ENCODE measurements at places on chromosomes 4 and X. TPM values are rescaled to one million over a fixed set of nuclear protein-coding genes. Genes with fewer than 3 reads are reported as not detected.

DNA sequence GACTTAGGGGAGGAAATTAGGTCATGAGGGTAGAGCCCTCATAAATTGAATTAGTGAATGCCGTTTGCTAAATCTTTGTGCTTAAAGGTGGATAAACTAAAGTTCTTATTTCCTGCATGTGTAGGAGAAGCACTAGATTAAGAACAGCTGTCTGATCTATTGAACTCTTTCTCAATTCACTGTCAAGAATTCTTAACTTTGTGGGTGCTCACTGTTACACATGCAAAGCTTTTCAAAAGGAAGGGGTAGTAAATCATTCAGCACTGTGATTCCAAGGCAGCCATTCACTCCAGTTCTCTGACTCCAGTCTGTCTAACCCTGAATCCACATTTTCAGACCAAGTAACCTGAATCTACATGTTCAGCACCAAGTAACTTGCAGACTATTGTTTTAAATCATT lies 1520.1 kb downstream of the PCDH18 start:
- no peaks in the 10 kb centered on the region for H3K36me3 ChIP-seq
- H3K4me1 ChIP-seq = no peaks in the 10 kb centered on the region
- H3K4me3 ChIP-seq = no peak overlapping the region
- no peaks in the 10 kb centered on the region for H3K27me3 ChIP-seq

XPNPEP2 gene
- total RNA-seq = 1.9 TPM

DNA sequence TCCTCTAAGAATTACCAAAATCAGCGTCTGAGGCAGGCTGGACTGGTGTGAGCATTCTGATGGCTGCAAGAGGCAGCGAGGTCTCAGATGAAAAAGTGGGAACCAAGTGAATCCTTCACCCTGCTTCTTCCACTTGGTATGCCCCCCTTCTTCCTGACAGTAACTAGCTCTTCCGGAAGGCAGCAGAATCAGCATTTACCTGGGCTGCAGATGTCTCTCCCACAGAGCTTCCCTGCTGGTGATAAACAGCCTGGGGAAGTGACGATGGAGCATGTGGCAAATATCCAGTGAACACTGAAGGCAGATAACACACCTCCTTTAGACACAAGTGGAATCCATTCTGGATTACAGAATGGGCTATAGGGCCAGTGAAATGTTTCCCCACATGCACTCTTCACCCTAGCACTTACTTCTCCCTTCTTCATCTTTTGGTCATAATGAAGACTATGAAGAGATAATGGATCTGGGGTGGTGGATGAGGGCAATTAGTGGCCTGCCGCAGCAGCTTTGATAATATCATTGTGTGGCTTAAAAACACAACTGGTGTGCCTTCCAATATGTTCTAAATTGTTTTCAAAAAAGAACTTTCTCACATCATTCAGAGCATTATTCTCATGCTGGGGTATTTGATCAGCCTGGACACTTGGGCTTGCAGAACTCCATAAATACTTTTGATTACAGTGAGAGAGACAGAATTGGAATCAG lies 60.8 kb upstream of the TBC1D9 start:
- no peak overlapping the region for H3K4me3 ChIP-seq
- no peak overlapping the region for H3K27ac ChIP-seq

GRCh38 chr4:42416017-42416416 lies 18.7 kb downstream of the SHISA3 start:
- H3K4me1 ChIP-seq = peaks cover 28% of the 10 kb centered on the region
- no peak overlapping the region for H3K27ac ChIP-seq
- DNase-seq = no peak
- no peaks in the 10 kb centered on the region for H3K27me3 ChIP-seq

DNA sequence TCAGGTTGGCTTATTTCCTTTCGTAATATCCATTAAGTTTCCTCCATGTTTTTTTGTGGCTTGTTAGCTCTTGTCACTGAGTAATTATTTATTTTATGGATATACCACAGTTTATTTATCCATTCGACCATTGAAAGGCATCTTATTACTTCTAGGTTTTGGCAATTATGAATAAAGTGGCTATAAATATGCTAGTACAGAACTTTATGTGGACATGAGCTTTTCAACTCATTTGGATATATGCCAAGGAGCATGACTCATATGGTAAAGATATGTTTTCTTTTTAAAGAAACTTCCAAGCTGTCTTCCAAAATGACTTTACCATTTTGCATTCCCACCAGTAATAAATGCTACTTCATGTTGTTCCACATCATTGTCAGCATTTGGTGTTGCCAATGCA lies 803.6 kb downstream of the GLUD2 start:
- H3K27me3 ChIP-seq = no peaks in the 10 kb centered on the region
- peaks cover 8% of the 10 kb centered on the region for H3K4me1 ChIP-seq
- H3K4me3 ChIP-seq = no peak overlapping the region
- H3K36me3 ChIP-seq = no peaks in the 10 kb centered on the region
- H3K27ac ChIP-seq = no peak overlapping the region
- DNase-seq = peak; percentile 19

DNA sequence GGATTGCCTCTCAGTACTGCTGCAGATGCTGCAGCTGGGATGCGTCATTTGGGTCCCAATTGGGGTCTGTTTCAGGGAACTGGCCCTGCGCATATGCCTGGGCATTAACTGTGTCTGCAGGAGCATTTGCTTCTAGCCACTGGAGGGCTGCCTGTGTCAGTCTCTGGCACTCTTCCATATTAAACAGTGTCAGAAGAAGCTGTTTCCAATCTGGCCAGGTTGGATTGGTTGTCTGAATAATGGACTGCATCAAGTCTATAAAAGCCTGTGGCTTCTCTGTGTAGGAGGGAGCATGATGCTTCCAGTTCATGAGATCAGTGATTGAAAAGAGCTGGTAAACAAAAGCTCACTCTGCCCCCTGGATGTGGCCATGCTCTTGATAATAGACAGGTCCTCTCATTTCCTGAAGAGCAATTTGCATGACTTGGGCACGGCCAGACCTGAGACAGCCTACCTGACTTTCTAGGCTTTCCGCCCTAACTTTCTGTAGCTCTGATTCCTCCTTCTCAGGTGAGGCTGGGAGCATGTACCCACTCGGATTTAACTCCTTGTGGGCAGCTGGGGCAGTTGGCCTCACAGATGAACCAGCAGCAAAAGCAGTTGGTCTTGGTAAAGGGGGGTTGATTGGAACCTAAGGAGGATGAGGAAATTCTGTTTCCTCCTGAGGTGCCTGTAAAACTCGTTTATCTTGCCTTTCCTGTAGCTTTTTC lies 29.2 kb downstream of the SULT1E1 start:
- no peaks in the 10 kb centered on the region for H3K36me3 ChIP-seq
- peaks cover 10% of the 10 kb centered on the region for H3K27me3 ChIP-seq
- peak; percentile 10 for DNase-seq
- no peak overlapping the region for H3K4me3 ChIP-seq
- no peaks in the 10 kb centered on the region for H3K4me1 ChIP-seq
- no peak overlapping the region for H3K27ac ChIP-seq

DNA sequence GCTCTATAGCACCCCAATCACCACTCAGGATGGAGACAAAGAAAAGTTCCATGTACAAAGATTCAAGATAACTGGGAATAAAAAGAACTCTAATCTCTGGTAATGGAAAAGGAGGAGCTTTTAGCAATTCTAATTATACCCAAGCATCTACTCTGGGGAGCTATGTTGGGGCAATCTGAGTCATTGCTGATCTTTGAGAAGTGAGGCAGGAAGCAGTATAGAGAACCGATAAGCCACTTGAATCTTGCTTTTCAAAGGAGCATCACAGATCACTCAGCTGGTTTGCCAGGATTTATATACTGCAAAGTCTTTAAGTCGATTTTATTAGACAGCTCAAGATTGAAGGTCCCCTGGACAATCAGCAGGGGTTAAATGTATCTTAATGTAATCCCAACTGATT lies 220.0 kb downstream of the ENOX2 start:
- H3K4me1 ChIP-seq = peaks cover 16% of the 10 kb centered on the region
- no peaks in the 10 kb centered on the region for H3K27me3 ChIP-seq
- H3K36me3 ChIP-seq = no peaks in the 10 kb centered on the region
- no peak overlapping the region for H3K4me3 ChIP-seq
- H3K27ac ChIP-seq = peak overlapping the region; percentile 59

- H3K27ac ChIP-seq = no peak overlapping the region
- peaks cover 10% of the 10 kb centered on the region for H3K4me1 ChIP-seq
- DNase-seq = no peak
Observed at GRCh38 chr4:102687982-102688433, 72.8 kb downstream of the MANBA start.

DNA sequence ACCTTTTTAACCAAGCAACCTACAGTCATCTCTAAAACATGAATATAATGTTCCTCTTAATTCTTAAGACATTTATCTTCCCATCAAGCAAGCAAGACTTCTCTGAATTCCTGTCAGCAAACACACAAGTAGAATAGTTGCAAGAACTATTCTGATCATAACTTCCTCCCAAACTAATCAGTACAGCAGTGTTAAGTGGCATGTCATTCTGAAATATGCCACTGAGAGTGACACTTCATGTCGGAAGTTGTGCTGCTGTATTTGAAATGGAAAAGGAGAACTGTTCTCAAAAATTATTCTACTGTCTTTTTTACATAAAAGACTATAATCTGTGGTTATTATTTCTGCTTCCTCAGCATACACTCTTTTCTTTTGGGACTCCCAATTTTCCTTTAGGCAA lies 546.6 kb downstream of the PCDH18 start:
- no peaks in the 10 kb centered on the region for H3K4me1 ChIP-seq
- DNase-seq = no peak
- no peak overlapping the region for H3K27ac ChIP-seq
- no peaks in the 10 kb centered on the region for H3K27me3 ChIP-seq
- no peak overlapping the region for H3K4me3 ChIP-seq

DNA sequence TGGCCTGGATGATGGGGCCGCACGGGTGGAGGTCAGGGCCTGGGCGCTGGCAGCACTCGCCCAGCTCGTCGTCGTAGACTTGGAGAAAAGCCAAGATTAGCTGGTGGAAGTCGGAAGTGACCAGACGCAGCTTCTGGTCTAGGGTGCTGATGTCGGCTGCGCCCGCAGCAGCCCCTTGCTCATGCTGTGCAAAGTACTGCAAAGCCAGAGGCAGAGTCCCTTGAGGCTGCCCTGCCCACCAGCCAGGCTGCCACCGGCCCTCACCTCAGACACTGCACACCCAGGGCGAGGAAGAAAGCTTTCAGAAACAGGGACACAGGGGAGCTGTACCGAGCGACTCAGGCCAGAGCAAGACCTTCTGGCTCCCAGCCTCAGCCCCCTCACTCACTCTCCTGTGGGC lies 9.7 kb upstream of the TREX2 start:
- no peaks in the 10 kb centered on the region for H3K36me3 ChIP-seq
- H3K4me3 ChIP-seq = no peak overlapping the region
- DNase-seq = no peak
- no peak overlapping the region for H3K27ac ChIP-seq

- peaks cover 62% of the 10 kb centered on the region for H3K4me1 ChIP-seq
- no peak overlapping the region for H3K4me3 ChIP-seq
- H3K27me3 ChIP-seq = no peaks in the 10 kb centered on the region
Observed at GRCh38 chr4:78560296-78560963, 8.9 kb downstream of the ANXA3 start.

DNA sequence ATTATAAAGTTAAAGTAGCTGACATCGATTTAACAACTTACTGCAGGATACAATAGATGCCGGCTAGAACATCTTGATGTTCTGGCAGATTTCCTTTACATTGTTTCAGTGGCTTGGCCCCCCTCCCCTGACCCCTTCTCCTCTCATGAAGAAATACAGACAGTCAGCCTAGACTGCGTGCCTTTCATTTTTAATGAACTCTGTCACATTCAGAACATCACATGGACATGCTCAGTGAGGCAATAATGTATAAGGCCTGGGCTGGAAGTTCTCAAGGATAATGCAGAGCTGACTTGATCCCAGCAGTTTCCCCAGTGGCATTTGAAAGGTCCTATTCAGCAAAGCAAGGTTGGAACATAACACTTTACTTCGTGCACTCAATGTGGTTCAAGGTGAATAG lies 239.2 kb downstream of the ANK2 start:
- H3K27me3 ChIP-seq = no peaks in the 10 kb centered on the region
- no peak overlapping the region for H3K27ac ChIP-seq
- no peak overlapping the region for H3K4me3 ChIP-seq
- H3K4me1 ChIP-seq = peaks cover 29% of the 10 kb centered on the region
- peak; percentile 26 for DNase-seq
- H3K36me3 ChIP-seq = no peaks in the 10 kb centered on the region

DNA sequence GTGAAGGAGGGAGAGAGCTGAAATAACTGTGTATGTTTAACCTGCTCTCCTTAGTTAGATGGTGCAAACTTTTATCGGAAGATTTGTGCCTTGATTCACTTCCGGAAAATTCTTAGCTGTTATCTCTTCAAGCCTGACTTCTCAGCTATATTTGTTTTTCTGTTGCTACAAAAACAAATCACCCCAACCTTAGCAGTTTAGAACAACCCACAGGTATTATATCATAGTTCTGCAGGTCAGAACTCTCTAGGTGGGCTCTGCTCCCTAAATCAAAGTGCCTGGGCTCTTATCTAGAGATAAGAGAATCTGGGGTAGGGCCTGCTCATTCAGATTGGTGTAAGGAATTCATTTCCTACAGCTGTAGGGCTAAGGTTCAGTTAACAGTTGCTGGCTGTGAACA lies 15.1 kb upstream of the CEP135 start:
- no peak for DNase-seq
- H3K4me1 ChIP-seq = no peaks in the 10 kb centered on the region
- no peaks in the 10 kb centered on the region for H3K36me3 ChIP-seq
- no peaks in the 10 kb centered on the region for H3K27me3 ChIP-seq
- H3K4me3 ChIP-seq = no peak overlapping the region

SPANXN3 gene
- total RNA-seq = not detected

DNA sequence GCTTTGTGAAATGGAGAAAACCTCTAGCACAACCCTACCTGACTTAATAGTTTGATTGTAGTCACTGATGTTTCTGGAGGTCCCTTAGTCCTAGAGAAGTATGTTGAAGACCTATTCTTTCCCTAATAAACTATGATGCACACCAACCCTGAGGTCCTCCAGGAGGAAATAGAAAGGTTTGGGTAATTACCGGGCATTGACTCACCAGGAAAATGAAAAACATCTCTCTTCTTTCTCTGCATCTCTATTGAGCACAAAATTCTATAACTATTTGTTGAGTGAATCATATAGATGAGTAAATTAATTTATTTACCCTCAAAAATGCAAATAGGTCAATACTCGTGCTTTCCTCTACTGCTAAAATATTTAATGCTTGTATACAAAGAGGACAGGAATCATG lies 582.4 kb upstream of the FAM241A start:
- peak; percentile 79 for DNase-seq
- H3K36me3 ChIP-seq = no peaks in the 10 kb centered on the region
- H3K4me3 ChIP-seq = no peak overlapping the region
- peaks cover 17% of the 10 kb centered on the region for H3K4me1 ChIP-seq

Measured in GM23248 (cell line).